ENCODE measurements at places on chromosomes 16 and 17.

- no peak for DNase-seq
These were observed 21.9 kb downstream of the STAT5A start for GRCh38 chr17:42309986-42310786.

DNA sequence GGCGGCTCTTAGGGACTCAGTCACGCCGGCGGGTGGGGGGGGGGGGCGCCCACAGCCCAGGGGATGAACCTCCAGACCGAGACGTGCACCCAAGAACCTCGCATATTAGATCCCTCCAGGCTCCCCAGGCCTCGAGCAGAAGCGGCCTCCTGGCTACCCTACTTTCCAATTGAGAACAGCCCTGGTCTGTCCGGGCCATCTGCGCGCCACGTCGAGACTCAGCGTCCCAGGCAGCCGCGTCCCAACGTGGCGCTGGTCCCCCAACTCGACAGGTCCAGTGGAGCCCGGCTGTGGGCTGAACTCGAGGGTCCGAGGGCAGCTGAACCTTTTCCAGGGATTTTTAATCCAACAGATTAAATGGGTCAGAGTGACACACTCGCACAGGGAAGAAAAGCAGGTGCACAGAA lies 2.3 kb upstream of the IRX3 start:
- DNase-seq, result no peak

- no peak for DNase-seq
These were observed 167.6 kb downstream of the CNTNAP4 start for GRCh38 chr16:76444832-76445231.

DNA sequence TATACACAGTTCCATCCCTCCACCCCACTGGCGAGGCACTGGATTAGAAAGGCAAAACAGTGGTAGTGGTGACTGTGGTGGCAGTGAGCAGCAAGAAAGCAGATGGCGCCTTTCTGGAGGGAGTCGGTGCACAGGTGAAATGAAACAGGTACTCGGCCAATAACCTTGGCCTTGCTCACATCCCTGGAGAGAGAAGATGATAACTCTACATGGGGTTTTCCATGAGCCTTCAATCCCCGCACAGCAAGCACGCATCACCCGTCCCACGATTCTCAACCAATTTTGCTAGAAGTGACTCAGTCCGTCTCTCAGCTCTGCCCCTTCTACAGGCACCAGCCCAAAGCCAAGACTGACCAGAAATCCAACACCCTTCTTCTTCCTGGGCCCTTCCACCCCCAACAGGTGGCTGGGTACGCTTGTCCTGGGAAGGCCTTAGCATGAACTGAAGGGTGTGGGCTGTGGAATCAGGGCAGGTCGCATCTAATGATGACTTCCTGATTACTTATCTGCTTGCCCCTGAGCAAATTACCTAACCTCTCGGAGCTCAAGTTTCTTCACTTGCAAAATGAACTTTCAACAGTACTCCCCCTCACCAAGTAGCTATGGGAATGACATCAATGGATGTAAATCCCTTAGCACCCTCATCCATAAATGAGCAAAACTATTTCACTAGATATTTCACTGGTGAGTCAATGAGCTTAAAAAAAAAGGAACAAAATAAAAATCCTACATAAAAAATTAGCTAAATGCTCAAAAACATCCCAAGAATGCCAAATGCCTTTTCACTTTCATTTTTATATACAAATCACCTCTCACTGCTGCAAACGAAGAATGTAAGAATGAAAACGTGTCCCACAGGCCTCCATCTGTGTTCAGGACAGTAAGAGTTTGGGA lies 18.0 kb downstream of the XPO6 start:
- no peak for DNase-seq

DNA sequence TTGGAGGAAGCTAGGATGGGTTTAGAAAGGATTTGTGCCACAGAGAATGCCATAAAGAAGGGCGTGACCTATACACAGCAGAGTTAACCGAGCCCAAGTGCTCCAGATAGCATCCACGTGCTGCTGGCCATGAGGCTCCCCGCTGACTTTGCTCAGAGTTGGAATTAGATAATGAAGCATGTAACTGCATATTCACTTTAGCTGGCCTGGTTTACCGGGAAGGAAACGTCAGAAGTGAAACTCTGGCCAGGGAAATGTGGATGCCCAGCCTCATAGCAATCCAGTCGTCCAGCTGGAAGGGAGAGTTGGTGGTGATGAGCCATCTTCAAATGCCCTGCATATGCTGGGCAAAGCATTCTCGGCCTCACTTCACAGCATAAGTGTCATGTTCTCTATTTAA lies 6.1 kb downstream of the KRT35 start:
- no peak for DNase-seq

DNA sequence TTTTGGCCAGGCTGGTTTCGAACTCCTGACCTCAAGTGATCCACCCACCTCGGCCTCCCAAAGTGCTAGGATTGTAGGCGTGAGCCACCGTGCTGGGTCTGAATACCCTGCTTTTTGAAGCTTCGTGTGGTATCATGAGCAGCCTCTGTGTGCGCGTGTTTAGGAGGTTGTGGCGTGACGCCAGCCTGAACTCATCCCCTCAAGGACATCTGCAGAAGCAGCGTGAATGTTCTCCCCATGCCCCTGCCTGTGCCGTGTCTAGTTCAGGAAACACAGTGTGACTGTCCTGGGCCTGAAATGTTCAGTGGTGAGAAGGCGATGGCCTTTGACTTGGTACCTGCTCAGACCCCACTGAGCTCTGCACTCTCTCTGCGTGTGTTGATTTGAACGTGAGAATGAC lies 35.6 kb downstream of the RNF213 start:
- DNase-seq, result no peak

DNA sequence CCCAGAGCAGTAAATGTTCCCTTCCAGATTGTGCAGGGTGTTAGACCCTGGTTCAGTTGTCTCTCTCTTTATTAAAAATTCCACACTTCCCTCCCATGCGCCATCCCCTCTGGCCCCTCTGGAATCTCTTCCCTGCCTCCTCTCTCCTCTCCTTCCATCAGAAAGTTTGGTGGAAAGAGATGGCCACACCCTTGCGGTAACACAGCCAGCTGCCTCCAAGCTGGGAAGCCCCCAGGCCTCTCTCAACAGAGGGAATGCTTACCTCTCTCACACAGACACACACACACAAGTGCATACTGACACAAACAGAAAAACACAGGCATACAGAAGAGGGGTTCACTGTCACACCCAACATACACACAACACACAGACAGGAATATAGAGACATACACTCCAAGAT lies 220.5 kb downstream of the C16orf78 start:
- DNase-seq, result no peak

DNA sequence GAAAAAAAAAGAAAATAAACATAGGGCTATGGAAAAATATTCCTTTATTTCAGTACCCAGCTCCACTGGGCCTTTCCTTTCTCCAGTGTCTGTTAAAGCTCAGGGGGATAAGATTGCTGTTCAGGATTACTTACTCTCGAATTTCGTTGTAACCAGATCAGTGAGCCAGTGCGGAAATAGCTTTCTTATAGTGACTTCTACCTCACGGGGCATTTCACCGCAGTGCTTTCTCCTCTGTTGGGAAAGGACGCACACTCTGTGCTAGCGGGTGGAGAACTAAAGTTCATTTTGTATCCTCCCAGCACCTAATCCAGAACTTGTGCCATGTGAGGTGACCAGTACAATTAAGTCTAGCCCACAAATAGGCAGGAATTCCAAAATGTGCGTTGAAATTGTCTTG lies 38.3 kb downstream of the RPA1 start:
- no peak for DNase-seq

GRCh38 chr17:72471296-72471695 lies 350.5 kb downstream of the SOX9 start:
- no peak for DNase-seq

DNA sequence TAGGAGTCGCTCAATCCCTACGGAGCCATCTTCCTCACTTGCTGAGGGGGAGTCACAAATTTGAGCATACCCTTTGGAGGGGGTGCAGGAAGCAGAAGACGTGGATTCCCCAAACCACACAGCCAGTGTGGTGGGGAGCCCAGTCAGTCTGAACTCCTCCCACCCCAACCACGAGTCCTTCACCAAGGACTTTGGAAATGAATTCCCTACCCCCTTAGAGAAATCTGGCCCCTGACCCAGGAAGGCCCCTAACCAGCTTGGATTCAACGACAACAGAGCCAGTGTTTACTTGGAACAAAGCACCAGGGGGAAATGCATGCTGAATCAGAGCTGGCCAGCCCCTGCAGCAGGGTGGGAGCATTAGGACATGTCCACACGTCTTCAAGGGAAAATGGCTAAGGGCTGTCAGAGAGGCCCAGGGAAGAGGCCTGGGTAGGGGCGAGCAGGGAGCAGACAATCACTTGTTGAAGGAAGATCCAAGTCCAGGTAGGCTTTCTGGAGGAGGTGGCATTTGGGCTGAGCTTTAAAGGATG lies 5.5 kb upstream of the TMEM92 start:
- DNase-seq, result no peak

- no peak for DNase-seq
These were observed 503 bp downstream of the C16orf54 start for GRCh38 chr16:29745121-29745852.

DNA sequence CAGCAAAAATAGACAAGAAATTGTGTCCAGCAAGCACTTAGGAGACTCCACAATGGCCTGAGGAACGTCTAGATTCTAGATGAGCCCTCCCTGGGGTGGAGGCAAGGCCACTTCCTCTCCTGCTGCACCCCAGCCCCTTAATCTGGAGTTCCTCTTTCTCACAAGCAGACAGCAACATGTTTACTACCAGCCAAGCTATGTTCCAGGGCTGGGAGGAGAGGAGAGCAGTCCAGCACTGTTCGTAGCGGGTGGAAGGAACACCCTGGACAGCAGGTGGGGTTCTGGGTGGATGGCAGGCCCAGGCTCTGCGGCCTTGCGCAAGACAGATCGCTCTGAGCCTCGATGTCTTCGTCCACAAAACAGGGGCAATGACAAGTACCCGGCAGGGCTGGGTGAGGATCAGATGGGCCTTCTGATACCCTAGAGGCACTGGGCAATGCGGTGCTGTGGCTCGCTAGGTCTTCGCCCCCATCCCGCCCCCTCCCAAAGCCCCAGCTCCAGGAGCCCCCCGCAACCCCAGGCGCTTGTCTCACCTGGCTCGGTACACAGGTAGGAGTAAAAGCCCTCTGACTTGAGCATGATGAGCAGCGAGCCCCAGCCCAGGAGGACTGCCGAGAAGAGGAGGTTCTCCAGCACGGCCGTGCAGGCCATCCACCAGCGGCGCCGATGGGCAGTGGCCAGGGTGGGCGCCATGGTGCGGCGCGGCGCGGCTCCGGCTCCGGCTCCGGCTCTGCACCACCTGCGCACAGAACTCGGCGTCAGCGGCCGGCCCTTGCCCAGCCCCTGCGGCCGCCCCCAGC lies 1.3 kb downstream of the SLC43A2 start:
- DNase-seq, result no peak

DNA sequence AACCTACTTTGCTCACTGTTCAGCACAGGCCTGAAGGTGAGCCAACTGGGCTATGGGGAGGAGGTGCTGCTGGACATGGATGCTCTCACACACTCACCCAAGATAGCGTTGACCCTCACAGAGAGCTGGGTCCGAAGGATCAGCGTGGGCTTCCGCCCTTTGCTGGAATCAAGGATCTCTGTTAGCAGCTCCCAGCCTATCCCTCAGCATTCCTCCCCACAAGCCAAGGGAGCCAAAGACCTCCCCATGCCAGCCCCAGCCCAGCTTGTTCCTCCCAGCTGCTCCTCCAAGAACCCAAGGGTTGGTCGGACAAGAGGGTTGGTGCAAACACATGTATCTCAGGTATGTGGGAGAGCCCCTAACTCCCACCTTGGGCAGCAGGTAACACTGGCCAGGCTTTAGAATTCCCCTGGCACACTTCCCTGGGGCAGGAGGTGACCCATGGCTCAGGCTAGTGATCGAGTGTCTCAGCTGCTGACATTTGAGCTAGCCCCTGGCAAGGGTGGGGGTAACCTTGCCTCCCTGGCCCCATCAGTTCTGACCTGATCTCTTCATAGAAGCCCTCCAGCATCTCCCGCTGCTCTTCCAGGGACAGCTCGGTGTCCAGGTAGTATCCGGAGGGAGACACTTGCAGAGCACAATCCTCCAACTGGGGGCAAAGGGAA lies 8.3 kb downstream of the FHOD1 start:
- DNase-seq, result no peak

GRCh38 chr16:14344945-14345344 lies 273.8 kb downstream of the MRTFB start:
- DNase-seq, result no peak

DNA sequence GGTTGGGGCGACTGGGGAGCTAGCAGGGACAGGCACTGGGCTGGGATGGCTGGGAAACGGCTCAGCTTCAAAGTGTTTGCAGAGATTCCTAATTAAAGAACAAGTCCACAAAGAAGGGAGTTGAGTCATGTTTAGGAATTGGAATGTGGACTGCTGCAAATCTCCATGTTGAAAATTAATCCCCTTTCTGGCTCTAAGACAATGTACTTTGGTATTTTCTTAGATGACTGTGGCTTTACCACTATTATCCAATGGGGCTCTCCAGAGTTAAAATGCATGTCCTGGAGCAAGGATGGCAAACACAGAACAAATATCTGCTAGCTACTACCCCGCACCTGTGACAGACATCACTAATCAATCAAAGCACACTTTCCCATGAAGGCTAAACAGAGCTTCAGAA lies 22.2 kb upstream of the WSCD1 start:
- DNase-seq, result no peak

- DNase-seq, result peak; percentile 40
These were observed 1.1 kb downstream of the ATP2A1 start for GRCh38 chr16:28879261-28879840.

- no peak for DNase-seq
These were observed 8.2 kb upstream of the COL1A1 start for GRCh38 chr17:50209472-50210239.

GRCh38 chr16:74123195-74123594 lies 173.4 kb upstream of the PSMD7 start:
- DNase-seq, result no peak

- no peak for DNase-seq
These were observed 4.4 kb downstream of the CD300E start for GRCh38 chr17:74619077-74619673.
